Inflammatory macrophage treated with lipopolysaccharide for 4 hours (primary cell): ENCODE measurements at places on chromosomes 11 and 22.

GRCh38 chr22:21624880-21625791, 4.7 kb downstream of the YDJC start:
- no peak for DNase-seq

GRCh38 chr22:29308148-29308790, 1.8 kb downstream of the GAS2L1 start:
- DNase-seq, result no peak

- DNase-seq, result no peak
Observed at GRCh38 chr11:86641537-86642261, 30.7 kb downstream of the ME3 start.

DNA sequence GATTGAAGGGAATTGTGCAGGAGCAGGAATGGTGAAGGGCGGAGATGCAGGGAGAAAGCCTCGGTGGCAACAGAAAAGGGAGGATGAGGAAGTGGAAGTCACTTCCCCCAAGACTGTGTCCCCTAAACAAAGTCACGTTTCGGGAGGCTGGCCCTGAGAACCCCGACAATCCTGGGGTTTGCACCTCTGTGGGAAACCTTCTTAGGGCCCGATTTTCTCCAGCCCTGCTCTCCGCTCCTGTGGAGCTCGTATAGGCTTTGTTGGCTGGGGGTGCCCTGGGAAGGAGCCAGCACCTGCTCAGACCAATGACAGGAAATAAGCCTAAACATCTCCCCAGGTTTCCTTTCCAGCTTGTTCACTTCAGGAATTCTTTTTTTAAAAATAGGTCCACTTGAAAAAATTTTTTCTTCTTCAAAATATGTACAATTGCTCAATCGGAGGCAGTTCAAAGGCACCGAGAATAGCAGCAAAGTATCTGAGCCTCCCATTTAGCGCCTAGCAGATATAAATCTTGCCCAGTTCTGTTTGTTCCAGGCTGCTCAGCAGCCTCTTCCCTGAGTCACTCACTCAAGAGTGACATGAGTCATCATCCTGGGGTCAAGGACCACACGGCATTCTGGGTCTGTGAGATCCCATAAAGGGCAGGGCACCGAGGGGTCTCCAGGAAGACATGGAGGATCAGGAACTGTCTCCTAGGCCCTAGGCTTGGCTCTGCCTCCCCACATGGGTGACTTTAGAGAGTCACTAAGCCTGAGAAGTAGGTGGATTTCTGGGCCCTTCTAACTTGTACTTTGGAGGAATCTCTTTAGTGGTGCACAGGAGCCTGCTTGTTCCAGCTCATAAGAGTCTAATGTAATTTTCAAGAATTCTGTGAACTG, 34.0 kb downstream of the IRAG1 start:
- peak; percentile 56 for DNase-seq
